ENCODE measurements at places on chromosomes 7 and 10. TPM values are rescaled to one million over a fixed set of nuclear protein-coding genes. Genes with fewer than 3 reads are reported as not detected.

DNA sequence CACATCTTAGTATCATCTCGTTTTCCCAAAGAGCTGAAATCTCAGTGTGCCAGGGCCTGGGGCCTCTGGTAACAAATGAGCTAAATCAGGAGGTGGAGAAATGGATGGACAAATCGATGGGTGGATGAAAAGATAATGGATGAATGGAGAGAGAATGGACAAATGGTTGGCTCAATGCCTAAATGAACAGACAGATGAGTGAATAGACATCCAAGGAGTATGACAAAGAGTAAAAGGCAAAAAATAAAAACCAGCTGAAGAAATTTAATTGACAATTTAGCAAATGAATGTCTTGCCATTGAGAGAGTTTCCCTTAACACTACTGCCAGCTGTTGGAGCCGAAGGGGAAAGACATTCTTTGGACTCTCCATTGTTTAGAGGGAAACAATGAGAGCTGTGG lies 8.0 kb downstream of the SYCE1 start:
- no peak for ATAC-seq

DNA sequence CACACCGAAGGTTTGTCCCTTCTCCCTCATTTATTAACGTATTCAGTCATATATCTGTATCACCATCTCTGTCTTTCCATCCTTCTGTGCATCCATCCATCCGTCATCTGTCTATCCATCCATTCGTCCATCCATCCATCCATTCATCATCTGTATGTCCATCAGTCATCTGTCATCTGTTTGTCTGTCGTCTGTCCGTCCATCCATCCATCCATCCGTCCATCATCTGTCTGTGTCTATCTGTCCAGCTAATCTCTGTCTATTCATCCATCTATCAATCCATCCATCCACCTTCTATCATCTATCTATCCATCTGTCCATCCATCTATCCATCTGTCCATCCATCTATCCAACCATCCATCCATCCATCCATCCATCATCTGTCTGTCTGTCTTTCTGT lies 213.9 kb downstream of the TYW1 start:
- no peak for ATAC-seq

DNA sequence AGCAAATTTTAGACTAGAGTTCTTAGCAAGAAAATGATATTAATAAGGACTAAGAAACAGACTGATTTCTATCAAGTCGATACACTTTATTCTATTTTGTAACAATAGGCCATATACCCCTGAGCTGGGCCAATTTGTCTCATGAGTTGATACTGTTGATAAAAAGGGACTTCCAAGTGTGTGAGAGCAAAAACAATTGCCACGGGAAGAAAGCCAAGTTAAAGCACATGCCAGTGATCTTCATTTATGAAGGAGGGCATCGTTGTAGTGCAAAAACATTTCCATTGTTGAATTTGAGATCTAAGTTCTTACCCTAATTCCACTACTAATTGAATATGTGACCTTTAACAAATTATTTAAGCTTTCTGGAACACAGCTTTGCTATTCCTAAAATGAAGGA lies 119.9 kb downstream of the CNOT4 start:
- ATAC-seq = no peak

- no peak for ATAC-seq
Measured at GRCh38 chr7:51077987-51078370, 238.6 kb downstream of the COBL start.

- no peak for ATAC-seq
Measured at GRCh38 chr7:127755521-127755920, 103.5 kb downstream of the SND1 start.

GRCh38 chr7:121529003-121529402 lies 132.9 kb upstream of the FAM3C start:
- ATAC-seq = no peak

GRCh38 chr10:102863660-102864059 lies 5.6 kb upstream of the AS3MT start:
- ATAC-seq = no peak

- no peak for ATAC-seq
Measured at GRCh38 chr7:42254217-42254616, 17.2 kb upstream of the GLI3 start.

CXCL12 gene
- total RNA-seq = not detected

- ATAC-seq = no peak
Measured at GRCh38 chr10:20743942-20744341, 153.2 kb downstream of the NEBL start.

- no peak for ATAC-seq
Measured at GRCh38 chr7:12199363-12199762, 11.7 kb upstream of the TMEM106B start.

Measured in activated T-helper 17 cell treated with anti-CD3 and anti-CD28 coated beads, Interleukin-2, amount 50 U/mL, for 72 hours (primary cell).